ENCODE measurements at places on chromosomes 7 and 10.

GRCh38 chr7:3887096-3887690 lies 586.1 kb downstream of the SDK1 start:
- no peak for DNase-seq

DNA sequence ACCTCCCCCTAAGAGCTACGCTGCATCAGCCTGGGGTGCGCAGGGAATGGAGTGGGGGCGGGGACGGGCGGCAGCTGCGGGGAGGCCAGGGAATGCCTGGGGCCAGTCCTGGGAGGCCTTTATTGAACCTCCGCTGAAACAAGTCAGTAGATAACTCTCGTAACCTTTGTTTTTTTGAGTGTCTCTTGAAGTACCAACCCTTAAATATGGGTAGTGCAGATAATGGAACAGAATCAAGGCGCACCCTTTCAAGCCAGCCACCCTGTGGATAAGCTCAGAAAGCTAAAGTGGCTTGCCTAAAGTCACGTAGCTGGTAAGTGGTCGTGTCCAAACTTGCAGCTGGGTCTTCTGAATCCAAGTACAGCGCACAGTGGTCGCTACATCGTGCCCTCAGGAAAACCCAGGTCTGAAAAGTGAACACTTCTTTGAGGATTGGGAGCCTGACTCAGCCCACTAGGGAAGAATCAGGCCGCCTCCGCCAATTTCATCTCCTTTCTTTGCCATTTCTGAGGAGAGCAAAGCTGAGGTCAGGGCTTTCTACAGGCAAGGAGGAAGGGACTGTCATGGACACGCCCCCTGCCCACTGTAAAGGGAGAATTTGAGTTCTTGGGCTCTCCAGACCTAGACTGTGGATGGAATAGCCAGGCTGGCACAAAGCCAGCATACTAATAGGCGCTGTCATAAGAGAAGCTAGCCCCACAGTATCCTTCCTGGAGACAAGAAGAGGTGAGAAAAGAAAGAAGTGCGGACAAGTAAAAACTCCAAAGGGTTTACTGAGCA lies 3.2 kb upstream of the EGR2 start:
- DNase-seq, result no peak

- DNase-seq, result no peak
Observed at GRCh38 chr10:27605318-27605717, 101.2 kb downstream of the RAB18 start.

GRCh38 chr10:132627666-132628531 lies 90.3 kb downstream of the INPP5A start:
- DNase-seq, result no peak

DNA sequence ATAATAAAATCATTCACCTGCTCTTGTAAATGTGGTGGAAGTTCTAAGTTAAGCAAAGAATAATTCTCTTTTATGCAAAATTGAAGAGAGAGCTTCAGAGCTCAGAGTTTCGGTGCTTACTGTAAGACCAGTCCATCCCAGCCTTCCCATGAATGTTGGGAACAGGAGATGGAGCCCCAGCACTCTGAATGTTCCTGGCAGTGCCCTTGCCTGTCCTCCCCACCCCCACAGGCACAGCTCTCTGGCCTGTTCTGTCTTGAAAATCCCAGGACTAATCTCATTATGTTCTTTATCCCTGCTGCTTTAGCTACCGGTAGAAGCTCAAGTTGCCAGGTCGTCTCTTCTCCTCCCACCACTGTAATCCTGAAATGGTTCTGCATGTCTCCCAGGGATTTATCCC lies 29.1 kb upstream of the LHFPL3 start:
- DNase-seq, result no peak

DNA sequence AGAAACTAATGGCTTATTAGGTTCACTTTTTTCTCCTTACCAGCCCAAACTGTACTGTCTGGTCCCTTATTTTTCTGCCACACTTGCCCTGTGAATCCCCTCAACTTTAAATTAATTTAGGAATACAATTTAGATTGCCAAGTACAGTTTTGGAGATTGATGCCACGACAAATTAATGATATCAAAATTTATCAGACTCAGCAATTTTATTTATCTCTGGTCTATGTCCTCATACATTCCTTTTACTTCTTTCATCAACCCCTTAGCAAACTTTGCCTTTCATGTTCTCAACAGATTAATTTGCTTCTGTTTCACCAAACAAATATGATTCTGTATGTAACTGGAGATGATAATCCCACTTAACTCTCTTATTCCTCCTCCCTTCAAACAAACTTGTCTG lies 38.2 kb downstream of the SHOC2 start:
- DNase-seq, result no peak

- DNase-seq, result no peak
Observed at GRCh38 chr10:78599122-78599853, 469.5 kb upstream of the ZMIZ1 start.

DNA sequence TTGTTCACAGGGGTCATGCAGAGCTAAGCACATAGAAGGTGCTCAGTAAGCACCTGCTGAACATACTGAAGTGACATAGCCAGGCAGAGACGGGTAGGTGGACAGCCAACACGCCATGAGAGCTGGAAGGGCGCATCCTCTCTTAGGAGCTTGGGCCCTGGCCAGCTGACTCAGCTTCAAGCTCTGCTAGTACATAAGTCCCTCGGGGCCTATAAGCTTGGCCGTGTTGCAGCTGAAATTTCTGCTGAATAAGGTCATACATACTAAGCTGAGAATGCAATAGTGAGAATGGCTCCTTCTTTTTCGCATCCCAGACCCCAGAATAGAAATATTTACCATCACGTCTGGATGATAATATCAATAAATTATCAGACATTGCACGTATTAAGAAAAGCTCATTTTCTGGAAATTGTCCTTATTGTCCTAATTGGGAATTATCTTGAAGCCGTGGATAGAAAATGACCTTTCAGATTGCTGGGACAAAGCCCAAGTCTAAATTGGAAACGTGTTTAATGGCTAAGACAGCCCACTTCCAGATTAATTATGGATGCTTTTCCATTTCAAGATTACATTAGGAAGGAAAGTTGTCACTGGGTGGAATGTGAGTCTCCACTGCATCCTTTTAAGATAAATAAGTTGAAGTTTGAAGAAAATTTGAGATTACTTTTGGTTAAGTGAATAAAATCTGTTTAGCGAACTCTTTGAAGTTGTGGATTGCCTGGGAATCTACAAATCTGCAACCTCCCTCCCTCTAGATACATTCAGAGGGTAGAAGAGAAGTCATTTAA lies 287.1 kb upstream of the C7orf33 start:
- no peak for DNase-seq

- DNase-seq, result no peak
Observed at GRCh38 chr7:90931986-90932916, 332.0 kb upstream of the FZD1 start.

DNA sequence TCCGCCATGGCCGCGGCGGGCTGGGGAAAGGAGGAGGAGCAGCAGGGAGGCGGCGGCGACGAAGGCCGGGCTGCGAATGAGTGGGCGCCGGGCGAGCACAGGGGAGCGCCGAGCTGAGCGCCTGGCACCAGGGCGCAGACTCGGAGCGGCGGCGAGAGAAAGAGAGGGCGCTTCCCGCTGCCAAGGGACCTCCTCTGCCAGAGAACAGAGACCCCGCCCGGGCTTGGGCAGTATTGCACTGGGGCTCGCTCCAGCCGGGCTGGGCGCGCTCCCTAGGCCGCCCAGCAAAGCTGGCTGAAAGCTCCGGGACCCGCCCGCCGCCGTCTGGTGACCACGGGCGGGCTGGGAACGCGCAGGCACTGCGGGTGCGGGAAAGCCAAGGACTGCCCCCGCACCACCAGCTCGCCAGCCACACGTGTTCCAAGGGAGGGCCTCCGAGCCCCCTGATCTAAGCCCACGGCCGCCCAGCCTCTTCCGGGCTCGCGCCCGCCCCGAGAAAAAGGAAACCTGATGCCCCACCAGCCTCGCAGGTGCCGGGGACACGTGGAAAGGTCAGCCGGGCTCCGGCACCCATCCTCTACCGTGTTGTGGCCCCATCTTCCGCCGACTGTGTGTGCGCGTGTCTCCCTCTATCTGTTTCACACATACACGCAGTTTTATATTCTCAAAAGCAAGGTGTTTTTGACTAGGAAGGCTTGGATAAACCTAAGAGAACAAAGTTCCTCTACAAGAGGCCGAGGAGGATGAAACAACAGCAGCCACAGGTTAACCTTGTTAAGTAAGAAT lies at the start of gene CCDC6:
CCDC6 (minus strand) TSS at position 140 of the 786 bp plus-strand sequence; CDS start at position 8, 132 bp downstream.
- peak; percentile 88 for DNase-seq

- no peak for DNase-seq
Observed at GRCh38 chr7:102073931-102074880, 212.5 kb upstream of the SH2B2 start.

- no peak for DNase-seq
Observed at GRCh38 chr7:79734181-79734580, 280.7 kb upstream of the MAGI2 start.

GRCh38 chr10:132974886-132975830 lies 32.8 kb upstream of the CFAP46 start:
- no peak for DNase-seq

GRCh38 chr7:24963218-24963617 lies 16.8 kb downstream of the OSBPL3 start:
- peak; percentile 59 for DNase-seq

GRCh38 chr10:112526139-112526538 lies 79.1 kb downstream of the VTI1A start:
- no peak for DNase-seq

DNA sequence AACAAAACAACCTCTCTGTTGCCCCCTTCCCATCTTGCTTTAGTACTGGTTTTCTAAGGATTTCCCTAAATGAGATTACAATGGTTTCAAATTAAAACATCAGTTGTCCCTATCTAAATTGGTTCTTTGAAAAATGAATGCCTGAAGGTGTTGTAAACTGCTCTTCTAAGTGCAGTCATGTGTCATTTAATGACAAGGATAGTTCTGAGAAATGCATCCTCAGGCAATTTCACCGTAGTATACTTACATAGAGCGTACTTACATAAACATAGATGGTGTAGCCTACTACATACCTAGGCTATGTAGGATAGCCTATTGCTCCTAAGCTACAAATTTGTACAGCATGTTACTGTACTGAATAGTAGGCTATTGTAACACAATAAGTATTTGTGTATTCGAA lies 278.1 kb downstream of the MAGI2 start:
- no peak for DNase-seq

GRCh38 chr10:131233611-131234258 lies 77.8 kb downstream of the TCERG1L start:
- no peak for DNase-seq

DNA sequence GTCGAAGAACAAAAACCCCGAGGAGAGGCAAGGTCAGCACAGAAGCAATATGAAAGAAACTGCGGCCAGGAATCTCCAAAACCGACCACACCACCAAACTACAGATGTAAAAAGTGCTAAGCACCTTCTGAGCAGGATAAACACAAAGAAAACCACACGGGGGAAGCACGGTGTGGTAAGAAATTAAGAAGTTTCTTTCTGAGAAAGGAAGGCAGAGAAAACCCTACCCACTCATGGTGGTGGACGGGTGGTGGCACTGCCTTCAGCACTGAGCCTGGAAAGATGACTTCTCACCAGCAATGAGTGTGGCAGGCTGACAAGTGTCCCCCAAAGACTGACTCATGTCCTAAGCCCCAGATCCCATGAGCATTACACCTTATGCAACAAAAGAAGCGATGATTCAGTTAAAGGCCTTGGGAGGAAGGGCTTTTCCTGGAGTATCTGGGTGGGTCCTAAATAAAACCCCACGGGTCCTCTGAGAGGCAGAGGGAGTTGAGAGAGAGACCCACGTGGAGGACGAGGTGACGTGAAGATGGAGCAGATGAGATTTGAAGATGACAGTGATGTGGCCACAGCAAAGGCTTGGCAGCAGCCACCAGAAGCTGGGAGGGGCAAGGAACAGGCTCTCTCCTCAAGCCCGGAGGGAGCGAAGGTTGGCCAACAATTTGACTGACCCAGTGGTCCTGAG lies 124.9 kb downstream of the DLG5 start:
- no peak for DNase-seq

DNA sequence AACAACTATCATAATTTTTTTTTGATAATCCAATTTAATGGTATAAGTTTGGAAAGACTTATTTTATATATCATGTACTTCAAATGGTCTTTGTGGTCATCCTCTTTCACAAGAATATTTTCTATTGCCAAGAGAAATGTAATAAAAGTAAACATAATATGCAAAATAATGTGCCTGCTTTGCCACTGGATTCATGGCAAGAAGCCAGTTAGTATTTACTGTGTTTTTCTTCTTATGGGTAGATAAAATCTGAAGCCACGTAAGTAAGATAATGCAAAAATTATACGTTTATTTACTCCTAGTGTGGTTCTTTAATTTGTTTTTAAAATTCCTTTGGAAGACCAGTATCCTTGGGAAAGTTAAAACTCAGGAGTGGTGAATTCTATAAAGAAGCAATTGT lies 258.5 kb downstream of the ARL4A start:
- no peak for DNase-seq

GRCh38 chr10:24575481-24576002 lies 148.1 kb downstream of the ARHGAP21 start:
- DNase-seq, result no peak

GRCh38 chr10:43225787-43226153 lies 41.1 kb downstream of the RASGEF1A start:
- DNase-seq, result no peak

DNA sequence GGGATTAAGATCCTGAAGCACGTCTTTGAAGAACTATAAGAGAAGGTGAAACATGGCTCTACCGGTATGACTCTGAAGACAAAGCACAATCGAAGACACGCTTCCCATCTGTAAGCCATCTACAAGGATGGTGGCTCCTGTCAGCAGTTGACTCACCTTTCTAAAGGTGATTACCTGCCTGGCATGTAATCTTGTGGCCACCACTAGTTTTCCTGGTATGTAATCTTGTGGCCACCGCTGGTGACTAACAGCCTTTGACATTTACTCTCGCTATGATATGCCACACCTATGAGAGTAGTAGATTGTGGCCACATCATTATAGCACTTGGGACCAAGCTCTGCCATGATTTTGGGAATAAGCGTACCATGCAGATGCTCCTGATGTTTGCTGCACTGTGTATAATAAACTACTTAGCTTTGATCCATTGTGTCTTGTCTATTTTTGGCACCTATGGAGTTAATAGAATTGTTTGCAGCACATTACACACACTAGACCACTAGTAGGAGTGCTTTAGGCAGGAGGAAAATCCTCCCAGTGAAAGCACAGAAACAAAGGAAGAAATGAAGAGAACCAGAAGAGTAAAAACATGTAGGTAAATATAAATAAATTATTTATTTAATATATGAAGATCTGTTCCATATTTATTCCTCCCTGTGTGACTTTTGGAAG lies 59.8 kb downstream of the VAX1 start:
- DNase-seq, result no peak

DNA sequence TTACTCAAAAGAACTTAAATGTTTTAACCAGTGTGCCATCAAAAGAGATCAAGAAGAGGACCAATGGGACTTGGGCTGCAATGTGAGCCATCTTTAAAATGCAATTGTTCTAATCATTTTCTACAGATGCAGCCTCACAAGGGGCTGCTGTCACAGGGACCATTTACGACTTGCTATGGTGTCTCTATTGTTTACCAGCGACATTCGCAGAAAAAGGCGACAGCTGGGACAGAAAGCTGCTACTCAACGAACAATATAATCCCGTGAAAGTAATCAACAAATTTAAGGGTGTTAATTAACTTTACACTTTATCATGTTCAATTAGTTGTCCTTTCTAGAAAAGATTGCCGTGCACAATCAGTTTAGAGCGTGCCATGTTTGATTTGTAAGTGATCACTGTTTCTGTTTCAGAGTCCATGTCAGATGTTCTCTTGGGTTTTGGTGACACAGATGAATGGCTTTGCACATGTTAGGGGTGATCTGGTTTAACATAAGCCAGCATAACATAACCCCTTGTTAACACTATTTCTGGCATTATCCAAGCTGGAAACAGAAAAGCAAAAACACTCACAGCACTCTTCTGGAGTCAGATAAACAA lies 110.8 kb downstream of the HIBADH start:
- DNase-seq, result no peak
